Aortic smooth muscle cell (primary cell): ENCODE measurements at places on chromosomes 16 and 17. TPM values are rescaled to one million over a fixed set of nuclear protein-coding genes. Genes with fewer than 3 reads are reported as not detected.

The CRK gene
- total RNA-seq: 127 and 129 TPM in 2 replicates

The OR3A3 gene
- not detected in 2 replicates for total RNA-seq

The LYZL6 gene
- total RNA-seq: not detected in 2 replicates

The TRIM72 gene
- not detected in 2 replicates for total RNA-seq

The PABPN1L gene
- not detected in 2 replicates for total RNA-seq

The CES4A gene
- total RNA-seq: 1.3 and 1.4 TPM in 2 replicates

The HOXB9 gene
- total RNA-seq: not detected in 2 replicates

The KCNJ2 gene
- total RNA-seq: 0.25 and 0.53 TPM in 2 replicates

The DHX58 gene
- 10.3 and 14.6 TPM in 2 replicates for total RNA-seq

The NPIPA2 gene
- 1.7 TPM in 1 of 2 replicates, not detected in the other for total RNA-seq

The MYH1 gene
- not detected in 2 replicates for total RNA-seq

The TBC1D3K gene
- total RNA-seq: not detected in 2 replicates

The VTN gene
- 0.12 and 0.53 TPM in 2 replicates for total RNA-seq

The HS3ST3A1 gene
- total RNA-seq: 0.53 and 1.5 TPM in 2 replicates

The NPIPA8 gene
- total RNA-seq: 0.40 TPM in 1 of 2 replicates, not detected in the other

The TBC1D3 gene
- total RNA-seq: not detected in 2 replicates

The NOTUM gene
- total RNA-seq: under 0.01 TPM in 1 of 2 replicates, not detected in the other

The CBFA2T3 gene
- 0.06 TPM in 1 of 2 replicates, not detected in the other for total RNA-seq

The ANKRD40CL gene
- not detected in 2 replicates for total RNA-seq

The CDH3 gene
- total RNA-seq: not detected in 2 replicates

The SLC35G6 gene
- total RNA-seq: not detected in 2 replicates

The CHST5 gene
- total RNA-seq: 0.13 TPM in 1 of 2 replicates, not detected in the other

The CHST4 gene
- total RNA-seq: not detected in 2 replicates

The TP53TG3F gene
- not detected in 2 replicates for total RNA-seq

The NOXO1 gene
- 0.12 and 0.13 TPM in 2 replicates for total RNA-seq

The SYNGR3 gene
- 0.66 and 0.99 TPM in 2 replicates for total RNA-seq

The C1QTNF8 gene
- total RNA-seq: 0.06 and 0.13 TPM in 2 replicates

The PHOSPHO1 gene
- 0.12 and 0.66 TPM in 2 replicates for total RNA-seq

The NATD1 gene
- 1.6 and 3.1 TPM in 2 replicates for total RNA-seq

The CLEC10A gene
- total RNA-seq: 0.19 TPM in 1 of 2 replicates, not detected in the other

The C17orf107 gene
- total RNA-seq: 1.9 and 2.9 TPM in 2 replicates

The HSD17B1 gene
- 1.2 and 1.8 TPM in 2 replicates for total RNA-seq

The TSPAN10 gene
- 0.81 and 1.1 TPM in 2 replicates for total RNA-seq

The KRTAP2-1 gene
- total RNA-seq: not detected in 2 replicates

The SYNGR2 gene
- total RNA-seq: 16.6 and 18.4 TPM in 2 replicates

The KRT27 gene
- total RNA-seq: not detected in 2 replicates

The TBC1D28 gene
- total RNA-seq: not detected in 2 replicates

The LGALS9 gene
- 3.0 and 3.2 TPM in 2 replicates for total RNA-seq

The C16orf96 gene
- total RNA-seq: not detected in 2 replicates

The DDX42 gene
- total RNA-seq: 61.2 and 62.7 TPM in 2 replicates

The GLIS2 gene
- total RNA-seq: 2.6 and 4.1 TPM in 2 replicates

The ESRP2 gene
- not detected in 2 replicates for total RNA-seq

The ABCC11 gene
- 0.12 and 0.26 TPM in 2 replicates for total RNA-seq

The RHBDL3 gene
- total RNA-seq: 0.06 and 0.13 TPM in 2 replicates

The CACNA1H gene
- 2.1 and 3.0 TPM in 2 replicates for total RNA-seq

The CES1 gene
- total RNA-seq: 0.06 and 0.13 TPM in 2 replicates

The CAVIN1 gene
- total RNA-seq: 646 and 690 TPM in 2 replicates

The ZNF500 gene
- total RNA-seq: 4.9 TPM in 2 replicates

The SOST gene
- total RNA-seq: 0.13 and 3.4 TPM in 2 replicates

The HAP1 gene
- total RNA-seq: not detected in 2 replicates

The SLC38A8 gene
- total RNA-seq: not detected in 2 replicates

The SLC47A1 gene
- 1.5 and 3.4 TPM in 2 replicates for total RNA-seq

The ASIC2 gene
- total RNA-seq: 0.12 and 0.13 TPM in 2 replicates

The MYH13 gene
- total RNA-seq: not detected in 2 replicates

The SLC5A11 gene
- total RNA-seq: not detected in 2 replicates

The SEPTIN1 gene
- total RNA-seq: 0.06 and 0.13 TPM in 2 replicates
